ENCODE measurements at places on chromosomes 7 and 10. TPM values are rescaled to one million over a fixed set of nuclear protein-coding genes. Genes with fewer than 3 reads are reported as not detected.

Gene TRIM56
- total RNA-seq: 12.9 TPM

Gene SPDYE9
- total RNA-seq: not detected

Gene CTNNA3
- total RNA-seq: 0.50 TPM

Gene H2BK1
- not detected for total RNA-seq

Gene WDFY4
- total RNA-seq: not detected

Gene COL13A1
- 7.1 TPM for total RNA-seq

Gene ALOX5
- 5.7 TPM for total RNA-seq

Gene AP4M1
- 13.3 TPM for total RNA-seq

Gene USP54
- total RNA-seq: 27.4 TPM

Gene SLC16A9
- total RNA-seq: 16.0 TPM

Gene ZNF425
- total RNA-seq: 5.0 TPM

Gene PDK4
- 0.12 TPM for total RNA-seq

DNA sequence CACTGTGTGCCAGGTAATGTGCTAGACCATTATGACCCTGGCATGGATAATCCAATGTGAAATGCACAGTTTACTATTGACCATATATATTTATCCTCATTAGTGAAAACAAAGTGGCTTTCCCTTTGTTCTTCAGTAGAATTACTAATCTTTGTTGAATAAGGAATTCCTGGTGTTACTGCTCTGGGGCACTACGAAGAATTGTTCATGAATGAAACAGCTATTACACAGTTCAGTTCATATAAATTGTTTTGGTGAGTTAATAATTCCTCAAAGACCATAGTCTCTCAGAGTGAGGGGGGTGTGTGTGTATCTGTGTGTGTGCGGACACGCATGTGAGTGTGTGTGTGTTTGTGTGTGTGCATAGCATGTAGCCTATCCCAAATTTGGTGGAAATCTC, 668.0 kb upstream of the MBL2 start:
- DNase-seq: no peak

GRCh38 chr7:27808626-27809025, 68.7 kb downstream of the TAX1BP1 start:
- no peak for DNase-seq

- DNase-seq: no peak
These were observed 483.5 kb upstream of the POT1 start for GRCh38 chr7:125412890-125413665.

- DNase-seq: no peak
These were observed 194.4 kb upstream of the RNF32 start for GRCh38 chr7:156445997-156446761.

DNA sequence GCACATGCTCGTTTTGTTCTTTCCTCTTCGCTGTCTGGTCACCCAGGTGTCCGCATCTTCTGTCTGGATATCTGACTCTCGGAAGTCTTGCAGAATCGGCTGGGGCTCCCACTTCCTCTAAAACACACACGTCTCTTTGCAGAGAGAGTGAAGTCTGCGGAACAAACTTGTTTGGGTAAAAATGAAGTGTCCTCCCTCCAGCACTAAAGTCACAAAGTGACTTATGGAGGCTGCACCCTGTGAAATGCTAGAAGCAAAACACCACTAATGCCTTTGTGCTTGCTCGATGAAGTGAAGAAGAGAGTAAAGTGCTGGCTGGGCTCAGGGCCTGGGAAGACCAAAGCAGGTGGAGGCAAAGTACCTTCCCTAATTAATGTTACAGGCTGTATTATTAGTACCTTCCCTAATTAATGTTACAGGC, 71.4 kb downstream of the FGFR2 start:
- no peak for DNase-seq

DNA sequence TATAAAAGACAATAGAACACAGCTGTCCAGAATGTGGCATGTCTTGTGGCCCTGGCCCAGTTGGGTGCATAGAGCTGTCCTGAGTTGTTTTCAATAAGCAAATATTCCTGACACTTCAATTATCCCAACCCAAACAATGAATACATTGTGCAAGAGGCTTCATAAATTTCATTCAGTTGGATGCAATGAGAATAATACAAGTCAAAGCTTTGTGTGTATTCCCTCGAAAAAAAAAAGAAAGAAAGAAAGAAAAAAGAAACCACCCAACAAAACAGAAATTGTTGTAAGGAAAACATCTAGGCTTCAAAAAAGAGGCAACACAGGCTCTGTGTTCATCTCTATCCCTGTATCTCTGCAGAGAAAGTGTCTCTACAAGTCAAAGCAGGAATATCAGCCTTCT, 138.7 kb upstream of the ADO start:
- DNase-seq: no peak

DNA sequence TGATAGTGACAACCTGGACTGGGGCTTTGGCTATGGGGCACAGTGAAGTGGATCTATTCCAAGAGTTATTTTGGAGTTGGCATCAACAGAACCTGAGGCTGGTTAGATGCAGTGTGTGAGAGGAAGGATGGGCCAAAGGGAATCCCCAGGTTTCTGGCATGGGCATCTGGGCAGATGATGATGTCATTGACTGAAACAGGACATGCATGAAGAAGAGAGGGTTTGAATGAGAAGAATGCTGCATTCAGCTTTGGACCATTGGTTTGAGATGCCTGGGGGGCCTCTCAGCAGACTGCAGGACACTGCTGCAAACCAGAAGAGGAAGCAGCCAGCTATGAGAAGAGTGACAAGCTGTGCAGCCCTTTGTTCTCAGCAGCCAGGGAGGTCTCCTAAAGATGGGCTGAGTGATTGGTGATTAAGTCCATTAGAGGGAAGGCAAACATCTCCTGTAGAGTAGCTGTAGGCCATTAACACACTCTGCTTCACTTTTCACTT, 23.1 kb upstream of the PIK3CG start:
- no peak for DNase-seq

DNA sequence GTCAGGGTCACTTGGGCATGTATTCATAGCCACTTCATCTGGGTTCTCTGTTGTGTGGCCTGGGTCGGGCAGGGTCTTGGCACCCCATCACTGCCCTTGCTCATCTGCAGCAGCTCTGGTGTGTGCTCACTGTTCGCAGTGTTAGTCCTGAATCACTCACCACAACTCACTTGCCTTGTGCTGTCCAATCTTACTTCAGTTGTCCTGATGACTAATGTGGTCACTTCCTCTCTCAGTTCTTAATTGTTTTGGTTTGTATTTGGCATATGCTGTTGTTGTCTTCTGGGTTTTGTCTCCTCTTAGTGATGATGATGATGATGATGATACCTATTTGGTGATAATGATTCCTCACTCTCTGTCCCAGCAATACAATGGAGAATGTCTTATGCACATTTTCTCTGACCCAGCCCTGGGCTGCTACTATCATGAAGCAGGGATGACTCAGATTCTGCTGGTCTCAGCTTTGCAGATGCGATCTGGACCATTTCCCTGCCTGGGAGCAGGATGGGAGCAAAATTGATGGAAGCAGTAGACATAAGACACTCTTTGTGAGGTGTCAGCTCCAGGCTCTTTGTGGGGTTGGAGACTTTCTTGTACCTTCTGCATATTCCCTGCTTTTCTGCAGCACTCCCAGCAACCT, 17.0 kb downstream of the ADRA2A start:
- DNase-seq: no peak

- no peak for DNase-seq
These were observed 8.0 kb upstream of the CCDC71L start for GRCh38 chr7:106668861-106669524.

- DNase-seq: no peak
These were observed 9.5 kb downstream of the RAB18 start for GRCh38 chr10:27513451-27514191.

- DNase-seq: no peak
These were observed 95.3 kb upstream of the DNAJB12 start for GRCh38 chr10:72449941-72450441.

- peak; percentile 30 for DNase-seq
These were observed 21.8 kb downstream of the VIM start for GRCh38 chr10:17249820-17250219.

- no peak for DNase-seq
These were observed 71.8 kb upstream of the RPA3 start for GRCh38 chr7:7790041-7790741.

DNA sequence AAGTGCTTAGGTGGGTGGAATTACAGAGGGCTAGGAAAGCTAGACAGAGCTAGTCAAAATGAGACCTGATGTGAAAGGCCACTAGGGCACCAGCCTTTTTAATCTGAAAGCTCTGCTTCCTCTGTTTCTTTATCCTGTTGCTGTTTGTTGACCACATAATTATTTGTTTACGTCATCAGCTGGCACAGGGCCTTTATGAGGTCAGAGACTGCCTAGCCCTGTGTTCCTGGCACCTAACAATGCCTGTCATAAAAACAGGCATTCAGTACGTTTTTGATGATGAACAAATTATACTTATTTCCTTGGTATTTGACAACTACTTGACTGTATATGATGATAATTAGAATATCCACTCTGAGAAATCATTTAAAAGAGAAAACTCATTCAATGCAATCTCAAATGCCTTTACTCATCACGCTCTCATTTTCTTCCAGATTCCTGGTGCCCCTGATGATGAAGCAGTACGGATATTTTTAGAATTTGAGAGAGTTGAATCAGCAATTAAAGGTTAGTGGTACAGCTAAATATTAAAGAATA, 26.0 kb downstream of the RBM17 start:
- no peak for DNase-seq

GRCh38 chr7:30469303-30469702, 9.3 kb downstream of the NOD1 start:
- DNase-seq: peak; percentile 96

GRCh38 chr10:13054844-13055243, 45.1 kb upstream of the OPTN start:
- DNase-seq: no peak

GRCh38 chr7:21526007-21526406, 16.8 kb upstream of the DNAH11 start:
- peak; percentile 51 for DNase-seq

DNA sequence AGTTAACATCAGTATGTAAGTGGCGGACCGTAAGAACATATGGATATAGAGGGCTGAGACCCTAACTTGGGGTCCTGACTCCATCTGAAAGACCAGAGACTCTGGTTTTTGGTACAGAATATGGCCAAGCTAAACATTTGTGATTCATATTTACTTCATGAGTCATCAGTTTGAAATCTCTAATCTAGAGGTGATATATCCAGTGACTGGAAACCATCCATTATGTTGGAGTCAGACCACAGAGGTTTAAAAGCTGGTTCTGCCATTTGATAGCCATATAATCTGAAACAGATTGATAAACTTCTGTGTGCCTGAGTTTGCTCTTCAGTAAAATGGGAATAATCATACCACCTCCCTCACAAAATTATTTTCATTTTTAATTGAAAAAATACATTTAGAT, 505.3 kb downstream of the SORCS3 start:
- DNase-seq: no peak

DNA sequence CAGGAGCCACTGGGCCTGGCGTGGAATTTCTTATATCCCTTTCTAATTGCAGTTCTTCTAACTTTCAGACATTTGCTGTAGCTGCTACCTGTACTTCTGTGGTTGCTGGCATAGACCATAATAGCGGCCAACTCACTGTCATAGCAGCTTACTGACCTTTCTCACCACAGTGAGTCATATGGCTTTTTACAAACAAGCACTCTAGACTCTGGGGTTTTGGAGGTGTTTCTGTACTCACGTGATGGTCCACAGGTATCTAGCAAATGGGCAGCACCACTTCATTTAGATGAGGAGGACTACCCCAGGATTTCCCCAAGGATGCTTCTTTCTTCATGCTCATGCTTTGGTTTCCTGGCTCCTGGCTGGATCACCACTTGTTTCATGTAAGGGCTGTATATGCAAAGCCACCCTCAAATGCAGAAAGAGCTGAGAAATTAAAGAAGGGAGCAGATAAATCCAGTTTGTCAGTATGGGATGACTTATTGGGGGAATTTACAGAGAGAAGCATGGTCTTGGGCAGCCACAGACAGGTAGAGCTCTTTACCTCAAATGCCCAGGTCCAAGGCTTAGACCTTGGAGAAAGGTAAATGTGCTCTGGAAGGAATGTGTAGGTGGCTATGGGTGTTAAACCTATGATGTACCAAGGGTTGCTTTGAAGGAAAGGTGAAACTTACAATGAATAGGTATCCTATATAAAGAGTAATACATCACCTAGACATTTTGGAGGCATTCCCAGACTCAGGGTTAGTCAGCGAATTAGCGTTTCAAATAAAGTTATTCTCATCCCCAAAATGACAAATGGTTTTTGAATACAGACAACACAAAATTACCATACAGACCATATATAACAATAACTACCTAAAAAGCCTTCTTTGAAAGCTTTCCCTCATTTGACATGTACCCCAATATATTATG, 15.9 kb upstream of the SLC25A16 start:
- no peak for DNase-seq

DNA sequence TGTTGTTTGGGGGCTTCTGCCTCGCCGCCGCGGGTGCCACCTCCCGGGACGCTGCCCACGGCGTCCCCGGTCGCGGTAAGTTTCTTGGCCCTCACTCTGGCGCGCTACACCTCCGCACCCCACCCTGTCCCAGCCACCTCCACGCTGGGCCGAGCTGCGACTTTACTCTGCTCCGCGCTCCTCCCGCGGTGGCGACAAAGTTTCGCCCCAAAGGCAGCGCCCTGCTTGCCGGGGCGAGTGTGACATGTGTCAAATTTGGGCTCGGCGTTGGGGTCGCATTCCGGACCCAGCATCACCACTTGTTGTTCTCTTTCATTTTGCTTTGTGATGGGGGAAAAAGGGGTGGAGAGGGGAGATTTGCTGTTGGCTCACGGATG, 167.7 kb upstream of the PPP1R3A start:
- DNase-seq: peak; percentile 44

GRCh38 chr7:99473315-99473596, 566 bp downstream of the ZNF789 start:
- peak; percentile 67 for DNase-seq

GRCh38 chr7:99290980-99291607, 18.5 kb downstream of the MYH16 start:
- no peak for DNase-seq

GRCh38 chr7:158350166-158350900, 237.3 kb downstream of the PTPRN2 start:
- DNase-seq: no peak

DNA sequence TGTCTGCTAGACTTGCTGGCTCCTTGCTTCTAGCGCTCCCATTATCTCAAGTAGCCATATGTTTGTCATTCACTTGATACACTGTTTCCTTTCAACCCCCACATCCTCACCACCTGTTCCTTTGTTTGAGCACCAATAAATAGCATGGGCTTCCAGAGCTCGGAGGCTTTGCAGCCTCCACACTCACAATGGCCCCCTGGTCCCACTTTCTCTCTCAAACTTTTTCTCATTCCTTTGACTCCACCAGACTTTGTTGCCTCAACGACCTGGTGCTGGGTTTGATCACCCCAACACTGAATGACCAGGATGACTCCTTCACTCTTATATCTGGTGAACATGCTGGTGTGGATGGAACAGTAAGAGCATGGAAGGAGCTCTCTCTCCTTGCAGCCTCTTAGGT, 114.5 kb upstream of the TRIM24 start:
- no peak for DNase-seq

- no peak for DNase-seq
These were observed 85.4 kb upstream of the RSU1 start for GRCh38 chr10:16902606-16903005.

GRCh38 chr10:122665329-122665860, 34.3 kb downstream of the C10orf120 start:
- DNase-seq: no peak
